ENCODE measurements at places on chromosomes 4 and X.

DNA sequence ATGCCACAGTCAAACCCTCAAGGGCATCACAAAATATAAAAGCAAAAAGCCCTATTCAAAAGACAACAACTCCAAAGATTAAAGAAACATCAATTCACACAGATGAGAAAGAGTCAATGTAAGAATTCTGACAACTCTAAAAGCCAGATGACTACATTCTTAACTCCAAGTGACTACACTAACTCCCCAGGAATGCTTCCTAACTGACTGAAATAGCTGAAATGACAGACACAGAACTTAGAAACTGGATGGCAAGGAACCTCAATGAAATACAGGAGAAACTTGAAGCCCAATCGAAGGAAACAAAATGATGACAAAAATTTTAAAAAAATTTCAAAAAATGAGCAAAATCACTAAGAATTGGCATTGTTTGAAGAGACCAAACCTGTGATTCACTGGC is 1047.6 kb upstream of the PCDH10 start:
- DNase-seq = no peak

GRCh38 chr4:153018684-153019083 is 82.6 kb downstream of the FHDC1 start:
- no peak for DNase-seq

GRCh38 chrX:31872007-31872406 is 800.2 kb upstream of the FTHL17 start:
- DNase-seq = no peak

DNA sequence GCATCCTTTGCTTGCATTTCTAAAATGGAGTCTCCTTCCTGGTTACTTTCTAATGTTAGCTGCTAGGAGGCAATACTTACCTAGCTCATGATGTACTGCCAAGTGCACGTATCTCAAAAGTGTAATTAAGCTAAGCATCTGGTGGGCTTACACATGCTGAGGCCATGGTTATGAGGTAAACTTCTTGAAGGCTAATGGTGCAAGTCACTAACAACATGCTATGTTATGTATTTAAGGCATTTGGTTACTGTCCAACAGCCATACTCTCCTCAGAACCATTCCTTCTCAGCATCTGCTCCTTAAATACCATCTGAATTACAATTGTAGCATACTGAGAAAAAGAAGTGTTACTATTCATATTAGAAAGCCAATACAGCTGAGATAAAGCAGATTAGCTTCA is 318.6 kb upstream of the BMP3 start:
- DNase-seq = no peak

DNA sequence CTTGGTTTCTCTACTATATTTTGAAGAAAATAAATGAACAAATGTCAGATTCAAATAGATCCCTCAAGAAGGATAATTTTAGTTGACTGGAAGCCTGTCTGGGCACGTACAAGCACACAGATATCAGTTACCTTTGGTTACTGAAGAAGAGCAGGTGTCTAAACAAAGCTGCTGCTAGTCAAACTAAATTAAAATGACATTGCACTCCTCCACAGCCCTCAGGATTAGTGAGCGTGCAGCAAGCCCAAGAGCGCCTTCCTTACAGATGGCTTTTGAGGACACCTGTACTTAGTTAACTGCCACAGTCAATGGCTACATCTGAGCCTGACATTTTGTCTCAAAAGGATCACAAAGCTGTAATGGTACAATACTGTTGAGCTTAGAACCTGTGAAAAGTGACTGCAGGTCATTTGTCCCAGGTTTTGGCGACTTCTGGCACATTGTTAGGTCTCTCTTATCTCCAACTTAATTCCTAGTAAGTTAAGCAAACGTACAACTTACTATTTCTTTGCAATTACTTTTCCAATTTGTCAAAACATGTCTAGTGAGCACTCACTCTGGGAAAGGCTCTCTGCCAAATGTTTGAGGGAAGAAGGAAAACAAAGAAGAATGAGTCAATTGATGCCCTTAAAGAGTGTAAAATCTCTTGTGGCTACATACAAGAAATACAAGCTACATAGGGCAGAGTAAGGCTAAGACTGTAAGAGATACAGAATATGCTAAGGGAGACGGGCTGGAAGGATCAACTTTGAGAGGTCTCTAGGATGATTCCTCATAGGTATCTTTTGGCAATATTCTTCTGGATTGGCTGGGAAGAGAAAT is 25.6 kb upstream of the DAPP1 start:
- no peak for DNase-seq

DNA sequence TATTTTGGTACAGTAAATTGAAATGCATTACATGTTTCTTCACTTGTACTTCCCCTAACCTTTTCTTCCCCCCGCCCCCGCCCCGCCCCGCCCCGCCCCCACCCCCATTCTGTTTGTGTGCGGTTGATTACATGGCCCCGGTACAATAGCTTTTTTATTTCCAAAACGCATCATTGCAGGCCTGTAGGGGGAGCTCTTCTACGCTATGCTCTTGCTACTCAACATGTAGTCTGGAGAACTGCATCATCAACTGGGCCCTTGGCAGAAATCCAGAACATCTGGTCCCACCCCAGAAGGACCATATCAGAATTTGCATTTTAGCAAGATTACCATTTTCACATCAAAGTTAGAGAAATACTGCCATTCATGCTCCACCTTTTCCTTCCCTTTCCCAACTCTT is 333.3 kb upstream of the DDX53 start:
- DNase-seq = no peak

- DNase-seq = no peak
These were observed 145.7 kb upstream of the MBNL3 start for GRCh38 chrX:132634521-132634920.

- no peak for DNase-seq
These were observed 110.7 kb downstream of the ARAP2 start for GRCh38 chr4:36133658-36134057.

DNA sequence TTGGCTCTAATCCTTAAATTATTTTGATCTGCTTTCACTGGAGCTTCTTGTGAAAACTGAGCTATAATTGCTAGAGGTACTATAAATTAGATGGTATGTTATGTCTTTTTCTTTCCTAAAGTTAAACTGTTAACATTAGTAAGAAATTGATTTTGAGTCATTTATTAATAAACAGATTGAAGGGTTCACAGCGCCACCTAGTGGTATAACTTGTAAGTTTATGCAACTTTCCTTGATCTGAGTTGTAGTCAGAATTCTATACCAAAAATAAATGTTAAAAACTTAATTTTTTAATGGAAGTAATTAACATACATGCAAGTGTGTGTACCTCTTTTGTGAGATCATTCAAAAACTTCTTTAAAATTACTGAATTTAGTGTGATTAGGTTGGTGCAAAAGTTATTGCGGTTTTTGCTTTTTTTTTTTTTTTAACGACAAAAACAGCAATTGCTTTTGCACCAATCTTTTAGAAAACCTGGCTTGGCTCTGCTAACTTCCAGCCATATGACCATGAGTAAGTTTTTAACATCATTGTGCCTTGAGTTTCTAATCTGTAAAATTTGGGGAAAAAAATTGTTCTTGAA is 151.5 kb downstream of the CENPC start:
- DNase-seq = peak; percentile 18

DNA sequence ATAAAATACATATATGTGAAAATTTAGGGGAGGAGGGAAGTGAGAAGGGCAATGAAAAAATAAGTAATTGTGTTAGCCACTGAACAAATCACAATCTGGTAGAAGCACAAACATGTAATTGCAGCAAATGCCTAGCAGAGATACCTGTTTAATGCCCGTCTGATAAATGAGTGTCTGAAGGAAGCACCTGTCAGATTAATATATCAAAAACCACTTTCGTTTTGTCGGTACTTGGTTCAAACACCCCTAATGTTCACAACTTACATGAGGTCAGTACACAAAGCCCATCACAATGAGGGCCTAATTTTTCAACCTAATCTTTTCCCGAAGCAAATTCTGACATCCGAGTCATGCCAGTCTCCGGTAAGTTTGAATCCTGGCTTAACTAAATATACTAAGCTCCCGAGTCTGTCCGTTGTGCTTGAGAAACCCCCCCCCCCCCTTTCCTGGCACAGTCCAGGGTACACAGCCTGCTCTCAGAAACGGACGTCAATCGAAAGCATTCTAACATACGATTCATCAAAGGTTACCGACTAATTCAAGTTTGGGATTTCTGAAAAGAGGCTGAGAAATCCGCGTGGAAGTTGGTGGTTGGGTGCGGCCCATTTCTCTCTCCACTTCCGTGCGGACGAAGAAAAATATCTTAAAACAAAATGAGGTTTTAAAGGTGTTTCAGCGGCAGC is 758 bp downstream of the SDAD1 start:
- DNase-seq = peak; percentile 15

DNA sequence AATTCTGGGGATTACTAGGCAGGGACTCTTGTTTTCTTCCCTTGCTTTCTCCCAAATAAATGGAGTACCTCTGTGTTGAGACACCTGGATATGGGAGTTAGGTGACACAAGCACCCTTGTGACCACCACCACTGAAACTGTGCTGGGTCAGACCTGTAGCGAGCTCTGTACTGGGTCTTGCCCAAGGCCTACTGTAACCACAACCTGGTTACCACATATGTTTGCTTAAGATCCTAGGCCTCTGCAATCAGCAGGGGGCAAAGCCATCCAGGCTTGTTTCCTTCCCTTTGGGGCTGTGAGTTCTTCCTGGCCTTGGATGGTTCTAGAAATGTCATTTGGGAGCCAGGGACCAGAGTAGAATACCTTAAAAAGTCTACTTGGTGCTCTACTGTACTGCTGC is 49.4 kb downstream of the LPAR4 start:
- no peak for DNase-seq

DNA sequence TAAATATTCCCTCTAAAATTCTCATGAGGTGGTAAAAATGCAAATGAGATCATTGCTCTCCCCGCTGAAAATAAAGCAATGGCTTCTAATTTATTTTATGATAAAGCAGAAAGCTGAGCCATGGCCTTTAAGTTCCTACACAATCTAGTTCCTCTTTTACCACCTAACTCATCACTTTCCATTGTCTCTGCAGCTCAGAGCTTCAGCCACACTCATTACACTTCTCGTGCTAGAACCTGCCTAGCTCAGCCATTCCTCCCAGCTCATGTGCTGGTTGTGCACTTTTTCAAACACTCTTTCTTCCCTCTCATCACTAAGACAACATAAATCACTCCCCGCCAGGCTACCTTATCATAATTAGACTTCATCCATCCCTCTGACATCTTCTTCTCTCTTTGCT is 1112.1 kb upstream of the PRKX start:
- no peak for DNase-seq

- DNase-seq = peak; percentile 10
These were observed 21.4 kb upstream of the SCRG1 start for GRCh38 chr4:173420324-173420752.

DNA sequence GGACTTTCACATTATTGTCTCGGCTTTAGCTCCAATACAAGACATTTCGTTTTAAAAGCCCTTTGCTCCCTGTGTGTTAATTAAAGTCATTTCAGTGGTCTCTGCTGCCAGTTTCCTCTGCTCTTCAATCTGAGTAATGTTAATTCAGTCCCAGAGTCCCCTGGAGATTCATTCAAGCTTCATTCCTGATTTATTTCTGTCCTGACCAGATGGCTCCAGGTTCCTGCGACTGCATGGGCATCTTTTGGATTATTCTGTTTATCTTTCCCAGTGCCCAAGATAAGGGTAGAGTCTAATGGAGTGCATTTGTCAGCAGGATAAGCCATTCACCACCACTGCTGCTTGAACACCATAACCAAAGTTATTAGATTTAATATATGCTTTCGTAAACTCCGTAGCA is 6.1 kb upstream of the PAGE1 start:
- DNase-seq = no peak

- DNase-seq = no peak
These were observed 133.4 kb upstream of the MSX1 start for GRCh38 chr4:4726051-4726450.

- DNase-seq = no peak
These were observed 815.6 kb upstream of the ADGRL3 start for GRCh38 chr4:60384516-60384915.

- no peak for DNase-seq
These were observed 2.4 kb downstream of the PPP2R2C start for GRCh38 chr4:6469898-6470501.

- DNase-seq = no peak
These were observed 164.1 kb downstream of the GASK1B start for GRCh38 chr4:158008551-158009218.

DNA sequence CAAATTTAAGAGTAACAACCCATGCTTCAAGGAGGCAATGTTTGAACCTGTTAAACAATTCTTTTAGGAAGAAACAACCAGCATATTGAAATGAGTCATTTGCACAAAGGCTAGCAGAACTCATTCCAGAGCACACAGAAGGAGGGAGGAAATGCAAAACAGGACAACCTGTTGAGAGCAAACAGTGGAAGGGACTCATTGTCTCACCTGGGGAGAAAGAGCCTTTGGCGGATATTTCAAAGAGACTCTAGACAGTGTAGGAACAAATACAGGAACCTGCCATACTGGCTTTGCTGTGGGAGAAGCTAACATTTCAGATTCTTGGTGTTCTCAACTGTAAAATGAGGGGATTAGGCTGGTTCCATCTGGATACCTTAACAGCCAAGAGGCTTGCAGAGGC is 14.8 kb upstream of the RASGEF1B start:
- DNase-seq = no peak

Data from thymus (tissue), 14 donors.